NCI-H1092 (cell line): ENCODE measurements at places on chromosomes 2 and 18.

DNA sequence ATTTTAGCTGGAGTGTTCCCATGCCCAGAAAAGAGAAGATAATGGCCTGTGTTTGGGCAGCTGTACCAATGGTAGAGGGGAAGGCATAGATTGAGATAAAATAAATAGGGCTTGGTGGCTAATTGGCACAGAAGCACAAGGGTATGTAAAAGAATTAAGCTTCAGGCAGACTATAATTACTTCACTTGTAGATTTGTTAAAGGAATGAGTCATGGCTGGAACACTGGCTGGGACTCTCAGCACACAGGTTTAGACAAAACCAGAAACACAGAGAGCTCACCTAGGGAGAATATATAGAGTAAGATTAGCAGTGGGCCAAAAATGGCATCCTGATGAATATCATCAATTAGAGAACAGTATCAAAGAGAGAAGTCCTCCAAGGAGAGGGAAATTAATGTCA, 198.3 kb upstream of the FIGN start:
- no peak for DNase-seq

DNA sequence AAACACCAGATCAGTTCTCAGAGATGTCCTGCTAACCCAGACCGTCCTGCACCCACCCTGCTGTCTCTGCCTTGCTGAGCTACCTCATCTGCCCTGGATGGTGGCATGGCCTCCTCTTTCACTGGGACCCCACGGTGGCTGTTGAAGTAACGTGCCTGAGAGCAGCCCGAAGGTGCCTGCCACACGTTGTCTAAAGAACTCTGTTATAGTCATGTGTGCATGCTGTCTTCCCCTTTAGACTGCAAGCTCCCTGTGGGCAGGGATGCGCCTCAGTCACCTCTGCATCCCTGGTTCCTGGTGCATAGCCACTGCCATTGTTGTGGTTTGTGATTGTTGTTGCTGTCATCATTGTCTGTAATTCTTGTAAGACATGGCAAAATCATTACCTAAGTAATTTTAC, 235.9 kb downstream of the EIPR1 start:
- DNase-seq = no peak

GRCh38 chr2:120919771-120920453, 184.2 kb downstream of the GLI2 start:
- no peak for DNase-seq

DNA sequence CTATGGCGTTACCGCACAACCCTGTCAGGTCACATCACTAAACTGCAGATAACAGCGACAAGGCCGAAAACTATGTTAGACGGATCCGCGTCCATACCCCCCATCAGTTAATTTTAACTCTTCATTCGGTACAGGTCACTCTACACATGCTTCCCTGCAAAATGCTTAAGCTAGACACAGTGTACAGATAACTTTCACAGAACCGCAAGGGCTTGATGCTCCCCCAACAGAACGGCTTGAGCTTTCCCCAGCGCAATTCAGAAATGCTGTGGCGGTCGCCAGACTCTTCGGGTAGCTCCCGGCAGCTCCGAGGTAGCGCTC, 283 bp upstream of the RBBP8 start:
- DNase-seq = no peak

- DNase-seq = no peak
These were observed 22.7 kb downstream of the C1D start for GRCh38 chr2:68040078-68040477.

DNA sequence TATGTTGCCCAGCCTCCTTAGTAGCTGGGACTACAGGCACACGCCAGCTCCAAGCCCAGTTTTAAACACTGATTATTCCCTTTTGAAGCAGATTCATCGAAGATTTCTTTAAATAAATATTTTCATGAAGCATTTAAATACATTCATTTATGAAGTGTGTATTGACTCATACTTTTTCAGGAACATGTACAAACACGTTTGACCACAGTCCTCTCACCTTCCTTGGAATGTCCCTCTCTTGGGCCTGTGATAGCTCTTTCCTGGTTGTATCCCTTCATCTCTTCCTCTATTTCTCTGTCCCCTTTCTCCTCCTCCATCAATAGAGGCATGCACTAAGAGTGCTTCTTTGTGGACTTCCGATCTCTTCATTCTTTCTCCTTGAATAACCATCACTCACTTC, 2.5 kb downstream of the PSTPIP2 start:
- DNase-seq = no peak

GRCh38 chr2:141062443-141062842, 1068.4 kb downstream of the LRP1B start:
- no peak for DNase-seq

- no peak for DNase-seq
These were observed 3.2 kb downstream of the CNNM3 start for GRCh38 chr2:96819128-96819875.

DNA sequence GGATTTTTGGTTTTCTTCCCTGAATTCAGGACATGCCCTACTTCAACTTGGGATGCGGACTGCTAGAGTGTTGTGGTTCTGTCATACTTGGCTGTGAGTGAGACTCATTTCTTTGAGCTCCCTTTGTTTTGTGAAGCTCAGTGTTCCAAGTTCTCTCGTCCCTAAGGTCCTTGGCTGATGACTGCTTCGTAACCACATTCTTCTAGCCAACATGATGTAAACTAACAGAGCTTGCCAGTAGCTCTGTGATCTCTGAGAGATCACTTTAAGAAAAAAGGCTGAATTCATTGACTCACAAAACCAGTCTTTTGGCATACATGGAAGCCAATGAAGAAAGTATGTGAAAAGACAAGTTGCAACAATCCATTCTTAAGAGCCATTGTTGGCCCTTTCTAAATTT, 96.9 kb upstream of the MSTN start:
- no peak for DNase-seq

DNA sequence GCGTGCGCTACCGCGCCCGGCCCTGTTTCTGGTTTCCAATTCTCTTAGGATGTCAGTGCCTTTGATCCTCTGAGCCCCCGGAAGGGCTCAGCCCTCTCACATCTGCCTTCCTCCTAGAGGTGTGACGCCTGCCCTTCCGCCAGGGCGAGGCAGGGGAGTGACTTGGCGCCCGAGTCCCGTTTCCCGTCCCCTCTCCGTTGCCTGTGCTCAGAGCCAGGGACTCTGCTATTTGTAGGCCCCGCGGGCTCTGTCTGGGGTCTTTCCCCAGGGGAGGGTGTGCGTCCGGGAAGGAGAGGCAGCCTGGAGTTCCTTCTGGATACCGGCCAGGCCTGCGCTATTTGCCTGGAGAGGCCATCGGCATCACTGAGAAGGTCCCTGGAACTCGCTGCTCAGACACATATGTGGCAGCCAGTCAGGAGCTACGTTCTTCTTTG, 103.7 kb upstream of the TAF1B start:
- no peak for DNase-seq

DNA sequence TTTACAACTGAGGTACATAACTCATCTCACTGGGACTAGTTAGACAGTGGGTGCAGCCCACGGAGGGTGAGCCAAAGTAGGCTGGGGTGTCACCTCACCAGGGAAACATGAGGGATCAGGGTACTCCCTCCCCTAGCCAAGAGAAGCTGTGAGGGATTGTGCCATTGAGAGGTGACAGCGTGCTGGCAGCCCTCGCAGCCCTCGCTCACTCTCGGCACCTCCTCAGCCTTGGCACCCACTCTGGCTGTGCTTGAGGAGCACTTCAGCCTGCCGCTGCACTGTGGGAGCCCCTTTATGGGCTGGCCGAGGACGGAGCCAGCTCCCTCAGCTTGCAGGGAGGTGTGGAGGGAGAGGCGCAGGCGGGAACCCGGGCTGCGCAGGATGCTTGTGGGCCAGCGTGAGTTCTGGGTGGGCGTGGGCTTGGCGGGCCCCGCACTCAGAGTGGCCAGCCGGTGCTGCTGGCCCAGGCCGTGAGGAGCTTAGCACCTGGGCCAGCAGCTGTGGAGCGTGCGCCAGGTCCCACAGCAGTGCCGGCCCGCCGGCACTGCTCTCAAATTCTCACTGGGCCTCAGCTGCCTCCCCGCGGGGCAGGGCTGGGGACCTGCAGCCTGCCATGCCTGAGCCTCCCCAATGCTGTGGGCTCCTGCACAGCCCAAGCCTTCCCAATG, 44.5 kb upstream of the FAM110C start:
- DNase-seq = no peak

DNA sequence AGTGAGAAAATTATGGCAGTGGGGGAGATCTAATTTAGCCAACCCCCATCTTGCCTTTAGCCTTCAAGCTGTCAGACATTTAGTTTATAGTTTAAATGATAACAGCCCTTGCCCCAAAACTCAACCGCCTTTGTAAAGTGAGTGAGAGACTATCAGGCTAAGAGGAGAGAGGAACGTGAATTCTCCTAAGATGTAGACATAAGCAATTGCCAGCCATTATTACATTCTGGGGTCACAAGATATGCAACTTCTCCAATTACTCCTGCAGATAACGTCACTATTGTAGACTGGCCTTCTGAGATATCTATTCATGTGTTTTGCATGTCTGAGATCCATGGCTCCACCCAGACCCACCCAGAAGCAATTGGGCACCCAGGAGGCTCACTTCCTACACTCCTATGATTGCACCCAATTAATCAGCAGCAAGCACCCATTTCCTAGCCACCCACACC, 307.3 kb downstream of the NBAS start:
- DNase-seq = no peak

DNA sequence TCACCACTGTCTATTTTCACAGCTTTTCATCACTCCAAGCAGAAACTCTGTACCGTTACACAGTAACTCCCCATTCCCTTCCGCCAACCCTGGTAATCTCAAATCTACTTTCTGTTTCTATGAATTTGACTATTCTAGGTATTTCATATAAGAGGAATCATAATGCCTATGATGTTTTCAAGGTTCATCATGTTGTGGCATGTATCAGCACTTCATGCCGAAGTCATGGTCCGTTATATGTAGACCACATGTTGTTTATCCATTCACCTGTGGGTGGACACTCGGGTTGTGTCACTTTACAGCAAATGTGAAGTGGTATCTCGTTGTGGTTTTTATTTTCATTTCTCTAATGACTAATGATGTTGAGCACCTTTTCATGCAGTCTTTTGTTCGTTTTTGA, 21.6 kb downstream of the CPSF3 start:
- DNase-seq = no peak

GRCh38 chr2:53445383-53446070, 322.1 kb upstream of the CHAC2 start:
- no peak for DNase-seq

DNA sequence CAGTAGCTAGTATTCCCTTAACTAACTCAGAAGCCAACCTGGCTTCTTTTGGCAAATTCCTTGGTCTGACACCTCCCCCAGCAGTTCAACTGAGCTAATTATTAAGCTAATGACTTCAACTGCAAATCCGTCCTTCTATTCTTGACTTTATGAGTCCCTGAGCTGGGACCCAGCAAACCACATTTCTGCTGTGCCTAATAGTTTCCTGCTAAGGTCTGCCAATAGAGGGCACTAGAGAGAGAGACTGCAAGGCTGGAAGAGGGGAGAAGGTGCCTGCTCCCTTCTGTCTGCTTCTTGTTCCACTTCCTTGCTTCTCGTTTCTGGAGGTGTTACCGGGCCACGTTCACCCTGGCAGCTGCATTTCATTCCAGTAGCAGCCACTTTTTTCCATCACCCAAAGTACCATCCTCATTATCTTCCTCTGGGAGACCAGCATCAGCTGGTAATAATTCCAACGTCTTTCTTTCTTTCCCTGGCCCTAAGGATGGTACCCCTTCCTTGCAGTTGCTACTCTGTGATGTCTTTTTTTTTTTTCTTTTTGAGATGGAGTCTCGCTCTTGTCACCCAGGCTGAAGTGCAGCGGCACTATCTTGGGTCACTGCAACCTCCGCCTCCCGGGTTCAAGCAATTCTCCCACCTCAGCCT, 352.0 kb downstream of the TNS1 start:
- DNase-seq = peak; percentile 44

DNA sequence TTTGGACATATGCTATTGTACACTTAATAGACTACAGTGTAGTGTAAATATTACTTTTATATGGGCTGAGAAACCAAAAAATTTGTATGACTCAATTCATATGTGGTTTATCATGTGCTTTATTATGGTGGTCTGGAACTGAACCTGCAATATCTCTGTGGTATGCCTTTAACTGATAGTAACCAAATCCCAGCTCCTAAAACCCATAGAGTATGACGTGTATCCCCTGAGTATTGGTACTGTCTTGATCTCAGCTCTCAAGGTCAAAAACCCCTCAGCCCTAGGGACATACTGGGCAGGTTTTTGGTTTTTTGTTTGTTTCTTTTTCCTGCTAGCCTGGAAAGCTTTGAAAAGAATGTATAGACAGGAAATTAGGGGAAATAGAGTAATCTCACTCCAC, 42.2 kb upstream of the ARHGAP15 start:
- no peak for DNase-seq

DNA sequence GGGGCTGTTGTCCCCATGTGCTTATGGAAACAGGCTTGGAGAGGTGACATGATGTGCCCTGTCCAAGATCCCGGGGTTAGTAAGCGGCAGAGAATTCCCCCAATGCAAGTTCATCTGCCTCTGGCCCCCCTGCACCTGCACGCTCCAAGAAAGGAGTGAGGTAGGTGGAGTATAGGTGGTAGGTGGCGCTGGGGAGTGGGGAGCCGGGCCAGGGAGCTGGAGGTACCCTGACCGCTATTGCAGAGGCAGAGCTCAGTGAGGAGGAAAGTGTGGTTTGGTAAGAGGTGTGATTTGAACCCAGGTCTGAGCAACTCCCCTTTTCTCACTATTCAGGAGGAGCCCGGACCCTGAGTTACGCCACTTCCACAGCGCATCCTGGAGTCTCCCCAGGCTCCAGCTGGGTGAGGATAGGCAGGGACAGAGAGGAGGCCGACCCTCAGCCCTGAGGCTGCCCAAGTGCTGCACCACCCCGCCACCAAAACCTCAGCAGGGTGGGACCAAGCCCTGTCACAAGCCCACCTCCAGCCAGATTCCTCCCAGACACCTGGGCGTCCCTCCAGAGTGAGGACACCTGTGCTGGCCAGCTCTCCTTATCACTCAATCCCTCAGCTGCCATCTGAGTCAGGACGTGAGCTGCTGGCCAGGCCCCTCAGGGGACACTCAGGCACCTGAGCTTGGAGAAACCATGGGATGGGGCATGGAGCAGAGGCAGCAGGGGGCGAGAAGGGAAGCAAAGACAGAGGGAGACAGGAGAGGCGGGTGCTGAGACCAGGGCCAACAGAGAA, 5.6 kb downstream of the HAAO start:
- no peak for DNase-seq

- no peak for DNase-seq
These were observed 711.9 kb upstream of the ID2 start for GRCh38 chr2:7969756-7970515.

DNA sequence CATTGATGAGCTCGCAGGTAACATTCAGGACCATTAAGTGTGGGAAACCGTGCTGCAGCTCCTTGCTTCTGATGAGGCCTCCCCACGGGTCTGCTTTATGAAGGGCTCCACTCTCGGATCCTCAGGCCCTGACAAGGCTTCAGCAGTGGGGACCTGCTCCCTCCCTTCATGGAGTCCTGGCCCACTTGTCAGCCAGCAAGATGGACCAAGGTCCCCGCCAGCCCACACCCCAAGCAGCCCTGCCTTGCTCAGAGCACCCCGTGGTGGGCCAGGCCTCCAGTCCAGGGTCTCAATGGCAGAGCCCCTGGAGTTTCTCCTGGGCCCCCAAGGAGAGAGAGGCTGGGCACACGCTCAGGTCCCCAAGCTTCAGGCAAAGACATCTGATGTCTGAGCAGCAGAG, 41.5 kb downstream of the CROCC2 start:
- DNase-seq = no peak

- no peak for DNase-seq
These were observed 783.2 kb upstream of the CDH2 start for GRCh38 chr18:28960146-28960545.

GRCh38 chr2:42421601-42422239, 60.7 kb upstream of the COX7A2L start:
- DNase-seq = no peak
